ENCODE measurements at places on chromosomes 3 and 15.

DNA sequence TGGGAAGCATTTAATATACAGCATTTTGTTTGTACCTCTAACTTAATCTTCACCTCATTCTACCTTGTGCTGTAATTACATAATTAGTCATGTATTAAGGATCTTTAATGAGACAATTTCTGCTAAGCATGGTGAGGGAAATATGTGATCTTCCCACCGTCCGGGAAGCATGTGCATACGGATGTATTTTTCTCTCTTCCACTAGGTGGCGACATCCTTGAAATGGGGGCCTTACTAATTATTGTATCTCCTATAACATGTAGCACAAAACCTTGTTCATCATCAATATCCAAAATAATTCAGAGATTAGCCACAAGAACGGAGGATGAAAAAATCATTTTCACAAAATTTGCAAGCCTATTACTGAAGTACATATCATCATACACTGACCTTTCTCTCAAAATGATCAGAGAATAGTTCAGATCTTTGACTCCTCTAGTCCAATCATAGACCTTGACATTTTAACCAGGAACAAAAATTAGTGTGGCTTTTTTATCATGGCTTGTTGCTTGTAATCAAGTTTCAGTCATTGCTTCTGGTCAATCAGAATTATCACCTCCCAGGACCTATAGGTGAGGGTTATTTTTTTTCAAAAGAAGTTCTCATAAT lies 148.9 kb upstream of the GBE1 start:
- peak; percentile 64 for DNase-seq

- no peak for DNase-seq
These were observed 46.9 kb downstream of the USP8 start for GRCh38 chr15:50471072-50471471.

- DNase-seq, result no peak
These were observed 63.4 kb upstream of the LINGO1 start for GRCh38 chr15:77695961-77696582.

DNA sequence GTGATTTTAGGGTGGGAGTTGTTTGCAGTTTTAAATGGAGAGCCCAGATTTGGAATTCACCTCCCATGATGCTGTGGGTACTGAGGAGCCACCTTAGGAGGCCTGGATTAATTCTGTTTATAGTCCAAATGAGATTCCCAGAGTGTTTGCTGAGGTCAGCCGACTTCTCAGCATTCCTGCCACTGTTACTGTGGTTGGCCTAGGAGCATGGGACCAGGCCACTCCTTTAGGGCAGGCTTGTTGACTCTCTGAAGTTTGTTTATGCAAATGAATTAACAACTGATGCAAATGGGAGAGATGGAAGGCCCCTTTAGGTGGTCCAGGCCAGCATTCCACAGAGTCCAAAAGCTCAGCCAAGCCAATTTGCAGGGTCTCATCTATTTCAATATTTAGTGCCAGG lies 46.1 kb downstream of the CACNA2D3 start:
- no peak for DNase-seq

GRCh38 chr15:25709437-25710159 lies 153.5 kb downstream of the ATP10A start:
- no peak for DNase-seq

DNA sequence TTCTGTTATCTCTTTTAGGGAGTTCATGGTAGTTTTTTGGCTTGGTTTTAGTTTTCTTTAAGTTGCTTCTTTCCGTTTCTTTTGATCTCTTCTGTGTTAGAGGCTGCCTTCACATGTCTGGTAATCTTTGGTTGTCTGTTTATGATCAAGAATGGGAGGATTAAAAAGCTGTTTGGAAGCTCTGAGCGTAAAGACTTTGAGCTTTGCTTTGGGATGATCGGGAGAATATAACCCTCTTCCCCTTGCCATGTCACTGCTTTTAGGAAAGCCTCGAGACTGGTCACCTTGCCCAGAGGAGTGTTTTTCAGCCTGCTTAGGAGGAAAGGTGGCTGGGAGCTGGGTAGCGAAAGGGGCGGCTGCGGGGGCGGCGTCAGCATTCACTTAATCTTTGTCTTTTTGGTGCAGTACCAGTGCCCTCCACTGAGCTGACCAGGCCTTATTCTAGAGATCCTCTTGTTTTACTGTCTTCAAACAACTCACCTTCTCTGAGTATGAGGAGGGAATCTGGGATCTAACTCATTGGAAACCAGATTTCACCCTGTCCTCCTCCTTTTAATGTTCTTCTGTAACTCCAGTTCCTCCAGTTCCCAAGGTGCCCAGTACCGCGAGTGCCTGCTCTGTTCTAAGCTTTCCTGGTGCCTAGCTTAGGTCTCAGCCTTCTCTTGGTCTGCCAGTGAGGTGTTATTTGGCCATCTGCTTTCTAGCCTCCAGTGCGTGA lies 15.5 kb downstream of the TATDN2 start:
- peak; percentile 34 for DNase-seq

- no peak for DNase-seq
These were observed 11.0 kb downstream of the EXOG start for GRCh38 chr3:38507120-38507519.

DNA sequence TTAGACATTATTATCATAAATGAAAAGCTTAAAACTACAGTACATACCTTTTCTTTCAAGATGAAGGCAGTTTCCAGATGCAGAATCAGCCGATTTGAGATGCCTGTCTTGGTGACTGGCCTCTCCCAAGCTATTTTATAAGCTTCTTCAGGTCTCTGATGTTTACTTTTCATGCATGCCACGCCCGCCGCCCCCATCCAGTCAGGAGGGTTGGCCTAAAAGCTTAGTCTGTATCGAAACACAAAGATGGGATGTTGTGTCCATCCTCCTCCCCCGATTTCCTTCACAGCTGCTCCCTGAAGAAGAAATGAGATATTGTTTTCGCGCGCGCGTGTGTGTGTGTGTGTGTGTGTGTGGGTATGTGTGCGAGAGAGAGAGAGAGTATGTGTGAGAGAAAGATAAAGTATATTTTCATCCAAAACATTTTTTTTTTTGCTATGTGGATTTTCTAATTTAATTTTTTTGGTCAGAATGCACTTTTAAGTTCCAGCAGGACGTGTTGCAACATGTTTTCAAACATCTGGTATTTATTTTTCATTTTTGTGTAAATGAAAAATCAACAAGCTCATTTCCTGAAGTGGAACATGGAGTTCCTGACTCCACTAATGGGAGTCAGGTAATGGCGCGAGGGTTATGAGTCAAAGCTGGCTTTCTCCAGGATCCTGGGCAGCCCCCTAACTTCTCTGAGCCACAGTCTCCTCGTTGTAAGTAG lies at the start of gene APOD:
TSS of gene APOD (minus strand) at position 110 of the 712 bp plus-strand sequence. CDS start 4,479 bp downstream, outside the sequence.
- DNase-seq, result no peak

- DNase-seq, result no peak
These were observed 10.8 kb downstream of the CDAN1 start for GRCh38 chr15:42726114-42726513.

GRCh38 chr3:197466586-197467399 lies 89.0 kb downstream of the BDH1 start:
- DNase-seq, result peak; percentile 39

DNA sequence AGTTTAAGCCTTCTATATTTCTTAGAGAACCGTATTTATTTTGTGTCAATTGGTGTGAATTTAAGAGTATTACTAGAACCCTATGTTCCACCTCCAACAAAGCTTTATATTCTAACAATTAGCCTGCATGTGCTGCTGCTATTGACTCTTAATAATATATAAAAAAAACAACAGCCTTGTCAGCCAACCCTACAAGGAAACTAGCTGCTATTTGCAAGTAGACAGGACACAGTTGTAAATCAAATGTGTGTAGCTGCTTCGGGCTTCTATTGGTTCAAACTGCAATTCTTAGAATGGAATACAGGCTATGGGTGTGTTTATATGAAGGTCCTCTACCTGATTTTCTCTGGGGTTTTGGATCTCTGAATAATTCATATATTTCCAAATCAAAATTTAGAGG lies 60.7 kb downstream of the ZBTB20 start:
- DNase-seq, result no peak

DNA sequence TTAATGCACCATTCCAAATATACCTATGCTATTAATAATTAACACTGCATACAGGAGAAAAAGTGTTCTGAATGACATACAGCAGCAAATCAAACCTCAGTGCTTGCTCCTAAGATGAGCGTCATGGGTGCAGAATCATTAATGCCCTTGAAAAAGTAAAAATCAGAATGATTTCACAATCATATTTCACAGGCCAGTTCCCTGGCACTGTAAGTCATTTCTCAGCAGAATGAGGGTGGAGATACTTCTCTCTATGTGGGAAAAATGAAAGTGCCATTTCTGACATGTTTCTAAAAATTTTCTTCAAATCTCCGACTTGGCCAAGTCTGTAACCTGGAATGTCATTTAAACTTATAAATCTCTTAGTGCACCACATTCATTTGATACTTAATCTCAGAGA lies 549.8 kb upstream of the AGTR1 start:
- DNase-seq, result no peak

DNA sequence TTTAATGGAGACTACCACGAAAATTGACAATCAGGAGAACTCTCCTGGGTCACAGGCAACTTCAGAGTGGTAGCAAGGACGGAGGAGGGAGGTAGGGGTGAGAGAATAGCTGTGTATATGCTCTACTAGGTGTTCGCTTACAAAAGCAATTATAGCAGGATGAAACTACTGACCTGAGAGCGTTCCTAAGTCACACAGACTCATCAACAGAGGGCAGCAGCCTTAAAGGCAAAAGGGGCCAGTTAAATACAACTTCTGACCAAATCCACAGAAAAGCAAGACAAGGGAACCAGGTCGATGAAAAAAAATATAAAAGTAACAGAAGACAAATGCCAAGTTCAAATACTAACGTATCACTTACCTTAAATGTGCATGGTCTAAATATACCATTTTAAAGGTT lies 894.6 kb downstream of the PLOD2 start:
- DNase-seq, result no peak

DNA sequence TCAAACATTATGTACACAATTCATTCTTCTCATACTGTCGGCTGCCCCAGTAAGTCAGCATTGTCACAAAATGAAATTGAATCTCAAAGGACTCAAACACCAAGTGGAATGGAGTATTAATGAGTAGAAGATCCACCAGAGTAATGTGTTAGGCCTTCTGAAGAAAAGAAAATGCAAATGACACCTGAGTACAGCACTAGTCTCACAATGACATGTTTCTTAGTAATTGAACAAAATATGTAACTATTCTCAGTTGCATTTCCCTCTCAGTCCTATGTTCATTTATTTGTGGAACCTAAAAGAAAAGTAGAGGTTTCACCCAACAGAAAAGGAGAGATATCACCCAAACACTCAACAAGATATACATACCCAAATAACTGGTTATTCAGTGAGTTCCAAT lies 283.9 kb upstream of the THBS1 start:
- no peak for DNase-seq

DNA sequence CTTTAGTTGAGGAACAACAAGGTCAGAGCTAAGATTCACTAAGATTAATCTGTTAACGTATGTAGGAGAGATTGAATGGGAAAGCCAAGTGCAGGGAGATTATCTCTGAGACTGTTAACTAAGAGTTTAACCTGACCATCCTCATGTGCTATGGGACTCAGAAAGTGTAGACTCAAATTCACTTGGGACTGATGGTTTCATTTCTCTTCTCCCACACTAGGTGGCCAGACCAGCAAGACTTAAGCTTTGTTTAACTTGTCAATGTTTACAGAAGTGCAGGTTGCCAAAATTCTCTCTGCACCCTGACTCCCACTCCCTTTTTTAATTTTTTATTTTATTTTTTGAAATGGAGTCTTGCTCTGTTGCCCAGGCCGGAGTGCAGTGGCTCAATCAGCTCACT lies 6.3 kb upstream of the HEXA start:
- DNase-seq, result no peak

DNA sequence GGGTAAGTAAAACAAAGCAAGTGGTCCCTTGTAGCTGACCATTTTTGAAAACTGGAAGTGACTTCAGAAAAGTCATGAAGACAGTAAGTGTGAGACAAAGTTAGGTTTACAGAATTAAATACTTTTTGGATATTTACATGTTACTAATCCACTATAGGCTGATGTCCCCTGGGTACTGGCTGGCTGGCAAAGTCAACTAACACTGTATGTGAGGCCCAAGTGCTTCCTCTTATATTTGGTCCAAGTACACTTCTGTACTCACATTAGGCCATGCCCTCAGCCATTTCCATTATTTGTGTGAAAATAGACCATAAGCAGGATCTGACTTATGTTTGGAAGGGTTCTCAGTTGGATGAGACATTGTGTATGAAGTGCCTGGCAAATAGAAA lies 5.5 kb upstream of the LEKR1 start:
- no peak for DNase-seq

DNA sequence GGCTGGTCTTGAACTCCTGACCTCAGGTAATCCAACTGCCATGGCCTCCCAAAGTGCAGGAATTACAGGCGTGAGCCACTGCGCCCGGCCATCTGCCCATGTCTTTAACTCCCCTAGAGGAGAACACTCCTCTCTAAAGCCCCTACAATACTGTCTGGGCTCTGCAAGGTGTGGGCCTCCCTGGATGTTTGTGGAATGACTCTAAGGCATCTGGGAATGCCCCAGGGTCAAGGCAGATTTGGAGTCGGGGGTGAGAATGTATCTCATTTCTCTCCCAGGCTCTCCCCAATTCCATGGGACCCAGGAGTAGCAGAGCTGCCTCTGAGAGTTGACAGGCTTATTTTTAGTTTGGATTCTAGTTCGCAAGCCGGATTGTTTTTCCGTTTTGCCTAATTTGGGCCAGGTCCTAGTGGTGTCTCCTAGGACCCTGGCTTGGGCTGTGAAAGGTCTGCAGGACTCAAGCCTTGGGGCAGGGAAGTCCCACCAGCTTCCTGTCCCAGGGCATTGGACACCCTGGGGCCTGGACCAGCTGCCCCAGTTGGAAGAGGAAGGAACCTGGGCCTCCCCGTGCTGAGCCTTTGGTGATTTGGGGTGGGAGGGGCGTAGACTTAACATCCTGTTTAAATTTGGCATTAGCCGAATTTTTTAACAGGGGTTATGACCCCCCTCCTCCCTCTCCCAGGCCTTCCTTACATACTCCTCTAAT lies 53.5 kb downstream of the MAGEF1 start:
- DNase-seq, result no peak

DNA sequence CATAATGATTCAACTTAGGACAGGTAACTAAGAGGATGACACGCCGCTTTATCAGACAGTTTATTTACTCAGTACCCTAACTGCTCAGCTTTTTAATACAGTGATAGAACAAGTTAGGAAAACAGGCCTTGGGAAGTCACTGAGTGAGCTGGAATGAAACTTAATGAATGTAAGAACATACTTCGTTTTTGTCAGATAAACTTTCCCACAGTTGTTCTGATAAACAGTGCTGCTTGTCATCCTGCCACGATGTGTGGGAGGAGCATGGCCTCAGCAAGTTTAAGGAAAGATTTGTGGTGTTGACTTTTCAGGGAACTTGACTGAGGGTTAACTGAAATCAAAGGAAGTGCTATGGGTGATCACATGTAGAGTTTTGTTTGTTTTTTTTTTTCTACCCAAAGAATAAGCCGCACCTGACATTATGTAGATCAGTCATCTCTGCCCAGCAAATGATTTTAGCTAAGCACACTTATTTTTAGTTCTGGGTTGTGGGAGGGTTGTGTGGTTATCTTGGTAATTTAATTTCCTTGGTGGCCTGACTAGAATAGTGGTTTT lies 5.6 kb upstream of the P2RY14 start:
- DNase-seq, result peak; percentile 73
